ENCODE measurements at places on chromosomes 16 and 17.
A peak's percentile ranks its signal among the peaks of the same experiment; 100 is the strongest.

DNA sequence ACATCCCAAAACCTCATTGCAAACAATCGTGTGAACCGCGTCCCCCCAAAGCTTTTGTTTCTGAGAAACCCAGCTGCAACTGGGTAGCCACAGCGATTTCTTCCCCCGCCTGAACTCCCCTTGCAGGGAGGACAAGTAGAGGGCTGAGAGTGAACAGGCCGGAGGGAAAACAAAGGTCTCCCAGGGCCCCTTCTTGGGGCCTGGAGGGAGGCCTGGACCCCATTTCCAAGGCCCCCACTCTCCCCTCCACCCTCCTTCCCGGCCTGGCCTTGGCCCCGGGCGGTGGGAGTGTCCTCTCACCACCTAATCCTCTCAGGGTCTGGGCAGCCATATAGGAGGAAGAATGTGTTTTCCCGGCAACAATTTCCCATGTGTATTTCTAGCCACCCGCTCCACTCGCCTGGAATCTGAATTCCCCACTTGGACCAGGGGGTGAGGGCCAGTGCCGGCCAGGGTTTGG is 2.6 kb downstream of the GLIS2 start:
- DNase-seq, result no peak

GRCh38 chr16:15542261-15542660 is 100.7 kb downstream of the MARF1 start:
- no peak for DNase-seq

- no peak for DNase-seq
These were observed 200.9 kb upstream of the N4BP1 start for GRCh38 chr16:48810803-48811453.

GRCh38 chr16:65524997-65525396 is 403.1 kb upstream of the CDH11 start:
- no peak for DNase-seq

DNA sequence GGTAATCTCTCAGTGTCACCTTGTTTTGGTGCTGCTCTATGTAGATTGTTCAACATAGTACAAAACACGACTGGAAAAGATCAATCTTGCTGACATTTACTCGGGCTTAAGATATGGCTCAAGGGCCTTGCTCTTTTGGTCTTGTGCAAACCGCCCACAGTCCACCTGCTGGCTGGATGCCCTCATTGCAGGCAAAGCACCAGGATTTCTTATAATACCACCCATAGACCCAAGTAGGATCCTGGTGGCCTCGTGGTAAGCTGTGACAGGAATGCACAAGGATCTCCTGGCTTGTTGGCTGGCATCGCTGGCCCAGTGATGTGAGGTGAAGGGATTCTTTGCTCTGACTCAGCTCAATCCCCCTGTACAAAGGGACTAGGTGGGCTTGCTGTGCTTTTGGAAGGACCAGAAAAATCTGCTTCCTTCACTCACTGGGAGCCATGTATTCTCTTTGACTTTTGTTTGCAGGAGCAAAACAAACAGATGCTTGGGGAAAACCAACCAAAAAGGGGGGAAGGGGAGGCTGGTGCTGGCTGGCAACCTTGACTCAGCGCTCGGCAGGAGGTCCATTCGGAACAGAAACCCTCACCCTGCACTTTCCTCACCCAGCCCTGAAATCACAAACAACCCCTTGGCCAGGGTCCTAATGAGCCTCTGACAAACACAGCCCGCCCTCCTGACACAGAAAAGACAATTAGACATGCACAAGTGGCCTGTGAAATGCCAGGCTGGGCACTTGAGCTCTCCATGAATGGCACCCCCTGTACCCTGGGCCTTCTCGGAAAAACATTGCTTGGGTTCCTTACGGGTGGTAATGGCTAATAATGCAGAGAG is 36.6 kb upstream of the MED9 start:
- DNase-seq, result peak; percentile 31

GRCh38 chr17:43817826-43818225 is 15.1 kb downstream of the MPP3 start:
- DNase-seq, result no peak

DNA sequence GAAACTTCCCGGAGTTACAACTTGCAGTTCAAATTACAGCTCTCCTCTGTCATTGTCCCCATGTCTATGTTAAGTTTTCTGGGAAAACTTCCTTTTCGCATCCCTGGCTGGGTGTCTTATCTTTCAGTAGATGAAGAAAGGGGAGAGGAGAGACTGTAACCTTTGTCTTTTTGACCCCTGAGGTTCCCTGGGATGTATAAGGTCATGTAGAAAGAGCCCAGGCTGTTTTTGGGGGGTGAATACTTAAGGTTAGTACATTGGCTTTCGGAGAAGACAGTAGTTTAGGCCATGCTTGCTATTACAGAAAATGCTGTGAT is 31.1 kb downstream of the HS3ST3B1 start:
- no peak for DNase-seq

DNA sequence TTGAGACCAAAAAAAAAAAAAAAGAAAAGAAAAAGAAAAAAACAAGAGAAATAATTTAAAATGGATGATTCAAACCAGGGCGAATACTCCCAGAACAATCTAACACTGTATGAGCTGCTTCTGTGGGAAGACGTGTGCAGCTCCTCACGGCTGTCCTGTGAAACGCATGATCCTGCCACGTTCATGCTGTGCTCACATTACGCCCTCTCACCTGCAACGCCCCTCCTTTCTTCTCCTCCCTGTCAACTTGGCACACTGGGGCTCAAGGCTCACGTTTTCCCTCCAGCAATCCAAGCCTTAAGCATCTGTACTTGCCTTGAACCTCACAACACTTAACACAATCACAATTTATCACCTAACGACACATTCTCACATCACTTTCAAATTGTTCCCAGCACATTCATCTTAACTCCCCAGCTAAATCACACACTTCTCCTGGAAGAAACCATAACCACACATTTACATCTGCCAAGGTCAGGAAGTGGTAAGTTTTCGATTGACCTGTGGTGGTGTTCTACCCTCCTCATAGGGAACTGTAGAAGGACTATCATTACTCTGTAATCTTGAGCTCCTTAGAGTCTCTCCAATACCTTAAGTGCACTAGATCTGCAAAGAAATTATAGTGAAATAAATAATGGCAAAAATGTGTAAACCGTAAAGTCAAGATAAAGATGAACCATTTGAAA is 29.1 kb downstream of the MBTPS1 start:
- peak; percentile 57 for DNase-seq

- no peak for DNase-seq
These were observed 202.8 kb upstream of the FOXF1 start for GRCh38 chr16:86307514-86307903.

GRCh38 chr16:55151561-55152305 is 172.3 kb upstream of the IRX6 start:
- no peak for DNase-seq

DNA sequence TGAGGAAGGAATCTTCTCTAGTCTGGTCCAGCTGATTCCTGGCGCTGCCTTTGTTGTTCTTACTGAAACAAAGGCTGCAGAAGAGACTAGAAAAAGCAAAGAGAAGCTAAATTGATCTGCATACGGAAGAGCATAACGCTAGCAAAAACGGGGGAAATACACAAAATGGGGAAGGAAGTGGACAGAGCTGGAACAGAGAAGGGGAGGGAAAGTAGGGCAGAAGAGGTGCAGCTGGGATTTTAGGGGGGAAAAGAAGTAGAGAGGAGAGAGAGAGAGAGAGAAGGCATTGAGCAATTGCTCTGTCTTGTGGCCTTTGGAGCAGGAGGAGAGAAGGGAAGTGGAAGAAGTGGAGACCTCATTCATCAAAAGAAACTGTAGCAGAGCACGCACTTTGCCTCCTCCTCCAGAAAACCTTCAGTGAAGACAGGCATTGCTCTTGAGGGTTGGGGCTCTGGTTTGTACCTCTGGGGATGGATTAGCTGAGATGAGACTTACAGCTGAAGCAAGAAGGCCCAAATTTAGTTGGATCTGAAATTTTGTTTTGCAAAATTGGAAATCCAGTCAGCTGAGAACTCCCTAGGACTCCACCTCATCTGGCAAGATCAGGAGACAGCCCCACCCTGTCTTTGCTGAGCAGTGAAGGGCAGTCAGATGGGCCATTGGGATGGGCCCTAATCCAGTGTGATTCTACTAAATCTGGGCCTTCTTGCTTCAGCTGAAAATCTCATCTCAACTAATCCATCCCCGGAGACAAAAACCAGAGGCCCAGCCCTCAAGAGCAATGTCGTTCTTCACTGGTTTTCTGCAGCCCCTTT is 55.8 kb downstream of the CDRT4 start:
- no peak for DNase-seq

DNA sequence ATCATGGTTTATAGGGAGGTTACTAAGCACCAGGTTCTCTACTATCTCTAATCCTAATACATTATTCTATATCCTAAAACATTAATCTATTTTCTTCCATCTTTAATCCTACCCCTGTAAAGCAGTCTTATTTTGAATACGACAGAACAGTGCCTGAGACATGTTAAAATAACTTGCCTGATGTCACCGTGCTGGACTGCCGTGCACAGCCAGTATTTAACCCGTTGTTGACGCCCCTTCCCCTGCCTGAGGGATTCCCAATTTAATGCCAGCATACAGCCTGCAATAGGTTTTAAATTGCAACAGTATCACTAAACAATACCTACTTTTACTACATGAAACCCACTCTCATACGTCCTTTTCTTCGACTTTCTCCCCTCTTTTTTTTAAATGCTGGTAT is 133.3 kb downstream of the PARN start:
- no peak for DNase-seq

GRCh38 chr16:23679274-23679985 is 741 bp downstream of the PLK1 start:
- no peak for DNase-seq

DNA sequence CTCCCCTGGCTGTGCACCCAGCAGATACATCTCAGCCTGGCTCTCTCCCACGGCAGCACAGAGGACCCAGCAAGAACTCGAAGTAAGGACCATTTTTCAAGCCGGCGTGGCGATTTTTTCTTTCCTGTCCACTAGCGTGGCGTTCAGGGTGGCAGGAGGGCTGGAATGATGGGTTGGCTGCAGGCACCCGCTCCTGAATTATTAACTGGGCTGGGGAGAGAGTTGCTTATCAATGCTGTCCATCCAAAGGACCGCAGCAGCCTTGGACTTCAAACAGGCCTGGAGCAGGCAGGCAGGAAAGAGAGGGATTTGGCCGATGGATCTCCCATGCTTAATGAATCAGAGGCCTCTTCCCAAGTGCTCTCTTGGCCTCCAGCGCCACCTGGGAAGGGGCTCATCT is 7.0 kb downstream of the C16orf82 start:
- DNase-seq, result no peak

- no peak for DNase-seq
These were observed 188.7 kb upstream of the GSE1 start for GRCh38 chr16:85424260-85425073.

- no peak for DNase-seq
These were observed 66.1 kb downstream of the SREBF1 start for GRCh38 chr17:17770632-17771044.

DNA sequence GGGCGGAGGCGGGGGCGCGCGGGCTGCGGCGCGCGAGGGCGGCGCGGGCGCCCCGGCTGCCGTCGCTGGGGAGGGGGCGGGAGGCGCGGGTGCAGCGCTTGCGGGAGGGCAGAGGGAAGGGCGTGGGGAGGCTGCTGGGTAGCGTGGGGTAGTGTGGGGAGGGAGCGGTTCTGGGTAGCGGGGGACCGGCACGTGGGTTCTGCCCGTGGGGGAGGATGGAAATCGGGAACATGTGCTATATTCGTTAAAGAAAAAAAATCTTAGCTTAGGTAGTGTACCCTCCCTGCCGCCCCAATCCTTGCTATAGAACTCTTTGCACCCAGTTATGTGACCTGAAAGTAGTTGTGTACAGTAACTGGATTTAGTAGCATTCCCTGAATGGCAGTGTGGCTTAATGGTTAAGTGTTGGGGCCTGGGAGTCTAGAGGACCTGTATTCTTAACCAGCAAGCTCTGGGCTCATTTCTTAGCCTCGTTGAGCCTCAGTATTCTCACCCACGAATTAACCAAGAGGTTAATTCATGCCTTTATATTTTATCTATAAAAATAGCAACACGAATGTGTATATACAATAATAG is 646 bp downstream of the RABEP1 start:
- DNase-seq, result no peak

- no peak for DNase-seq
These were observed 19.1 kb upstream of the ALDH3A2 start for GRCh38 chr17:19629449-19629848.

GRCh38 chr16:66596986-66597848 is 7.3 kb upstream of the CMTM3 start:
- DNase-seq, result no peak

- peak; percentile 21 for DNase-seq
These were observed 236.6 kb downstream of the MRTFB start for GRCh38 chr16:14307527-14308367.

DNA sequence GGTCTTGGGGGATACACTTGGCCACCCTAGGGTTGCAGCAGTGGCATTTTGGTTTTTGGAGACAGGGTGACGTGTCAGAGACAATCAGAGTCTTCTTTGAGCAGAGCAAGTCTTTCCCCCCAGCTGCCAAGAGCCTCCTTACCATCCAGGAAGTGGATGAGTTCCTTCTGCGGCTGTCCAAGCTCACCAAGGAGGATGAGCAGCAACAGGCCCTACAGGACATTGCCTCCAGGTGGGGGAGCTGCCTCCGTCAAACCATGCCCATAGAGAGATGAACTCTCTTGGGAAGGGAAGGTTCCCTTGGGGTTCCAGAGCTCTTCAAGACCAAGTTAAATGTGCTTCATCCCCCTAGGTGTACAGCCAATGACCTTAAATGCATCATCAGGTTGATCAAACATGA is 11.3 kb downstream of the LIG3 start:
- no peak for DNase-seq

GRCh38 chr17:2724784-2725164 is 13.2 kb upstream of the CLUH start:
- no peak for DNase-seq

DNA sequence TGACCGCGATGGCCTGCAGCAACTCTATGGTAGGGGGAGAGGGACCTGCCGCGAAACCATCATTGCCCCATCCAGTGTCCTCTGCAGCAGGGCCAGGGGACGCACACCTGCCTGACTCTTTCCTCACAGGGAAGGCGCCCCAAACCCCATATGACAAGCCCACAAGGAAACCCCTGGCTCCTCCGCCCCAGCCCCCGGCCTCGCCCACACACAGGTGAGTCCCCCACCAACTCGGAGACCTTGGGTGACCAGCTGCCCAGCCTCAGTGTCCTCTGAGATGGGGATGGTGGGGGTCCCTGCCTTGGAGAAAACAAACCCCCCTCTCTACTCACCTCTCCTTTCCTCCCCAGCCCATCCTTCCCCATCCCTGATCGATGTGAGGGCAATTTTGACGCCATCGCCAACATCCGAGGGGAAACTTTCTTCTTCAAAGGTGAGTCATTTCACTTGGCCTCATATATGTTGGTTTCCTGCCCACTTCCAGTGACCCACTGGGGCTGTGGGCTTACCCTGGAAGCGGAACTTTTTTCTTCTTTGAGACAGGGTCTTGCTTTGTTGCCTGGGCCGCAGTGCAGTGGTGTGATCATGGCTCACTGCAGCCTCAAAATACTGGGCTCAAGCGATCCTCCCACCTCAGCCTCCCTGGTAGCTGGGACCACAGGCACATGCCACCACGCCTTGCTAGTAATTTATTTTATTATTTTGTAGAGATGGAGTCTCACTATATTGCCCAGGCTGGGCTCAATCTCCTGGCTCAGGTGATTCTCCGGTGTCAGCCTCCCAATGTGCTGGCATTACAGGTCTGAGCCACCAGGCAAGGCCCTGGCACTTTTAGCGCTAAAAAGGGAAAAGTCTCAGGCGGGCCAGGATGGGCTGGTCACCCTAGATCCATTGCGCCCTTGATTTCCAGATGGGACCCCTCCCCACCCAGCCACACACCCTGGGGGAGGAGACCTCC is 8.0 kb upstream of the IL32 start:
- DNase-seq, result no peak

- no peak for DNase-seq
These were observed 7.9 kb downstream of the FNDC8 start for GRCh38 chr17:35129154-35129972.
